Stimulated activated memory B cell treated with anti-CD40 and anti-IgM and Interleukin-4, amounts not matched to agents 10 μg/mL and 1 μg/mL and 100 μg/mL, for 72 hours (primary cell): ENCODE measurements at places on chromosomes 2 and 18.

GRCh38 chr2:18440141-18440661 is 120.3 kb downstream of the RDH14 start:
- ATAC-seq, result no peak

DNA sequence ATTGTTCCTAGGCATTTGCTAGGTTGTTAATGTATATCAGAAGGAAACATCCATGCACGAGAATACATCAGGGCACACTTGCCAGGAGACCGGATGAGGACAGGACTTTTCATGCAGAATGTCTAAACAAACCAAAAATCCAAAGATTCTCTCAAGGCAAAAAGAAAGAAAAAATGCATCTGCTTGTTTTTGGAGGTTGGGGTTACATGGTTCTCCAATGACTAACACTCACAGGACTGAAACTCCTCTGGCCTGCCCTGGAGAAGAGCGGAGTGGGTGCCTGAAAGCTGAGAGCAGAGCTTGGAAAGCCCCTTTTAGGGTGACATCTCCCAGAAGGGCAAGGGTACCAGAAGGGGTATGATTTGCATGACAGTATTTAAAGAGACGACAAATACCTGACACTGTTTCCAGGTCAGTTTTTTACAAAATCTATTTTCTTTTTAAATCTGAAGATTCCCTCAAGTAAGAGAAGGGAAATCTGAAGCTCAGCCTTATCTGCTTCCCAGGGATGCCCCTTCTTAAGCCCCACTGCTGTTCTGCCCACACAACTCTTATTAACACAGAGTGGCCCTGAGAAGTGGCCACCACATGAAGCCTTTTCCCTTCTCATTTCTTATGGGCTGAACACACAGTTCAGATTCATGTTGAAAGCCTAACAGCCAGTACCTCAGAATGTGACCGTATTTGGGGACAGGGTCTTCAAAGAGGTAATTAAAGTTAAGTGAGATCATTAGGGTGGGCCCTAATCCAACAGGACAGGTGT is 216.4 kb downstream of the STK39 start:
- peak; percentile 96 for ATAC-seq

DNA sequence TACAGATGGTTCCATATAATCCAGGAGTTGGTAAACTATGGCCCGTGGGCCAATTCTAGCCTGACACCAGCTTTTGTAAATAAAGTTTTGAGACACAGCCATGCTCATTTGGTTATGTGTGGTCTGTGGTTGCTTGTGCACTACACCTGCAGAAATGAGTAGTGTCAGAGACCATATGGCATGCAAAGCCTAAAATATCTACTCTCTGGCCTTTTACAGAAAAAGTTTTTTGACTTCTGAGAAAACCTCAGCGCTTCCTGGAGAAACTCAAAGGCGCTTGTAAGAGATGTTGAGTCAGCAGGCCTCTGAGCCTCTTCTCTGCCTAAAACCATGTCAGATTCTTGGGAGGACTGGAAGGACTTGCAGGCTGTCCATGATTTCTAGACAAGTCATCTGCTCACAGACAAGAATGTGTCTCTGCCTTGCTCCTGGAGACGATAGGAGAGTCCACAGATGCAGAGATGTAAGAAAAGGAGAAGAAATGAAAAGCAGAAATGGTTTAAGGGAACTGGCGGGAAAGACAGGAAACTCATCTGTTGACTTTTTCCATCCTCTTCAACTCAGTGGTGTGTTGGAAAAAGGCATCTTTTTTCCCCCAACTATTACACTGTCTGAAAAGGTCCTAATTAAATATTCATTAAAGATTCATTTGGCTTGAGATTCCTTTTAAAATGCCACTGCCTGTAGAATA is 5.2 kb downstream of the TTC39C start:
- peak; percentile 93 for ATAC-seq

DNA sequence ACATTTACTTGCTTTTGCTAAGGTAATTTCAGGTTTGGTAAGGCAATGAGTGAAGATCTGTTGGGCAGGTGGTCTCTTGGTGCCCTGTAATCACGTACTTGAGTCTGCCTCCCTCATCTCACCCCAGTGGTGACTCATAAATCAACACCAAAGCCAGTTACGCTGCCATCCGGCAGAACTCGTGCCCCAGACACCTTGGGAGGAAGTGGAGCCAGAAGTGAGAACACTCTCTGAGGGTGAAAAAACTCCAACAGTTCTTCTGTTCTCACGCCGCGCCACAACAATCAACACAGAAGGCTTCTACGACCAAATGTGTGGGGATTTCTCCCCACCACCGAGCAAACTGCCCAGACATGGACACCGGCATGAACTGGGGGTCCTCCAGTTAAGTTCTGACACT is 206.2 kb downstream of the ARL4C start:
- ATAC-seq, result peak; percentile 94

- no peak for ATAC-seq
Observed at GRCh38 chr18:346600-346999, 78.8 kb upstream of the THOC1 start.

DNA sequence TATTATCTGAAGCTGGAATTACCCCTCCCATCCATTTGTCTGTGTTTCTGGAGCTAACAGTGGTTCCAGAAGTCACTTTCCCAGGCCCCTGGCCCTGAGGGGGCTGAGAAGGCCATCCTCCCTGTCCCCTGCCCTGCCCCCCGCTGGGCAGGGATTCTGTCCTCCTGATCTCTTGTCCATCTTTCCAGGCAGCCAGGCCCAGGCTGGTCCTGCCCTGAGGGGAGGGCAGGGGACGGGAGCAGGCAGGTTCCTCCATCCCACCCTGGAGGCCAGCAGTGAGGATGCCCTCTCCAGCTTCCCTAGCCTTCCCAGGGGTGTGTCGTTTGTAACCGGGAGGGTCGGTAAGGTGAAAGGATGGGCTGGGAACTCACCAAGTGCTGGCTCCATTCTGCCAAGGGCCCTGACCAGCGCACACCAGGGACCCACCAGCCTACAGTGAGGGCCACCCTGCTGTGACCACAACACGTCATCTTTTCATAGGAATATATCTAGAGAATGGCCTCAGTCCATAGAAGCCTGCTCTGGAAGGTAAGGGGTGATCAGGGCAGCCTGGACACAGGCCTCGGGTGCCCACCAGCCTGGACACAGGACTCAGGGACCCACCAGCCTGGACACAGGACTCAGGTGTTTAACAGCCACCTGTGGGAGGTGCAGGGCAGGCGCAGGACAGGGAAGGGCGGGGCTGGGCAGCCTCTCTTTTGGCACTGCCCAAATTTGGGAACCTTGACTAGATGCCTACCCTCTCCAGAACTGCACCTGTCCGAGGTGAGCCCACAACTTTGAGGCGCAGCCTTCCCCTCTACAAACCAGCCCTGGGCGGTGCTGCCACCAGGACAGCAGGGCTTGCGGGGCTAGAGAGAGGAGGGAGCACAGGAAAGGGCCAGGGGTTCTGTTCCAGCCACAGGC is 35.8 kb upstream of the GPC1 start:
- ATAC-seq, result no peak

GRCh38 chr2:184906160-184906559 is 307.8 kb downstream of the ZNF804A start:
- no peak for ATAC-seq

DNA sequence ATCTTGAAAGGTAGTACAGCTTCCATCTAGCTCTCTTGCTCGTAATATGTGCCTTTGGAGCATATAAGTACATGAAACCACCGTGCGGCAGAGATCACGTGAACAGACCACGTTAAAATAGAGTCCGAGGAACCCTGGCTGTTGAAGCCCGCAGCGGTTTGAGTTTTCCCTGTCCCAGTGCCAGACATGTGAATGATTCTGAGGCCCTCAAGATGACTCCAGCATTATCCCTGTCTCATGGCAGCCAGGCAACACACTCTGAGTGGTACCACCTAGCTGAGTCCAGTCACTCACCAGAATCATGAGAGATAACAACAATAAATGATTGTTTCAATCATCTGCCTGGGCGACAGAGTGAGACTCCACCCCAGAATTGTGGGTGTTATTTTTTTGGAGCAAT is 21.6 kb upstream of the AAK1 start:
- ATAC-seq, result no peak

- no peak for ATAC-seq
Observed at GRCh38 chr2:132668987-132669907, 758 bp downstream of the LYPD1 start.

DNA sequence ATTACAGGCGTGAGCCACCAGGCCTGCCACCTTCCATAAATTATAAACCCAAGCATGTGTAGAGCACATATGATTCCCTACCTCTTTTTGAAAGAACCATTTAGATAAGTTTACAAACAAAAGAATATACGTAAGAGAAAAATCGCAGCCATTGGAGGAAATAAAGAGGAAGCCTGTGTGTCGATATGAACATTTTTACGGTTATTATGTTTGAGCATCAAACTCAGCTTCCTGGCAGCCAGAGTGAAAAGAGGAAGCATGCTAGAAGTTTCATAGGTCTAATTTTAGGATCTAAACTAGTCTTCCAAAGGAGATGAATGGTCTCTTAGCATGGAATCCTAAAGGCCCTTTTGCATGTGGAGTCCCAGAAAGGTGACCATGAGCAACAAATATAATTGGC is 104.3 kb downstream of the PLB1 start:
- ATAC-seq, result no peak
